Activated T-cell treated with anti-CD3 and anti-CD28 coated beads, Interleukin-2, amount 50 U/mL, for 1 hour (primary cell): ENCODE measurements at places on chromosomes 5 and 9.

DNA sequence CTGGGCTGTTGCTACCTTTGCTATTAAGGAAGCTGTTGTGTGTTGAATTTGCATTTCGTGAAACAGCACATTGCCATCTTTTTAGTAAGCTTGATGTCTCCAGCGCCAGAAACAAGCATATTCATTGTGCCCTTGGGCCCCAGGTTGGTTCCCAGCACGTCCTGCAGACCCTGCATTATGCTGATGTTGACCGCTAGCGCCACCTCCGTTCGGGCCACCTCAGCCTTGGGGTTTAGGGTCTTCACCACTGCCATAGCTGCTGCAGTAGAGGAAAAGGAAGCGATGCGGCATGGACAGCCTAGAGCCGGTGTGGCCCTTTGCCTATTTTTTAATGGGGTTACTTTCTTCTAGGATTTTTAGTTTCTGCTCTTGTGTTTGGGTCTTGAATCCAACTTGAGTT is 23.8 kb upstream of the OTULIN start:
- no peak for DNase-seq

- no peak for DNase-seq
These were observed 91.7 kb downstream of the TENT4A start for GRCh38 chr5:6804766-6805501.

GRCh38 chr9:132768932-132769905 is 99.0 kb downstream of the GTF3C4 start:
- DNase-seq: peak; percentile 62

- DNase-seq: no peak
These were observed 384.8 kb upstream of the PCSK5 start for GRCh38 chr9:75505654-75506053.

- no peak for DNase-seq
These were observed 1.6 kb upstream of the PCAT7 start for GRCh38 chr9:94553029-94553938.

DNA sequence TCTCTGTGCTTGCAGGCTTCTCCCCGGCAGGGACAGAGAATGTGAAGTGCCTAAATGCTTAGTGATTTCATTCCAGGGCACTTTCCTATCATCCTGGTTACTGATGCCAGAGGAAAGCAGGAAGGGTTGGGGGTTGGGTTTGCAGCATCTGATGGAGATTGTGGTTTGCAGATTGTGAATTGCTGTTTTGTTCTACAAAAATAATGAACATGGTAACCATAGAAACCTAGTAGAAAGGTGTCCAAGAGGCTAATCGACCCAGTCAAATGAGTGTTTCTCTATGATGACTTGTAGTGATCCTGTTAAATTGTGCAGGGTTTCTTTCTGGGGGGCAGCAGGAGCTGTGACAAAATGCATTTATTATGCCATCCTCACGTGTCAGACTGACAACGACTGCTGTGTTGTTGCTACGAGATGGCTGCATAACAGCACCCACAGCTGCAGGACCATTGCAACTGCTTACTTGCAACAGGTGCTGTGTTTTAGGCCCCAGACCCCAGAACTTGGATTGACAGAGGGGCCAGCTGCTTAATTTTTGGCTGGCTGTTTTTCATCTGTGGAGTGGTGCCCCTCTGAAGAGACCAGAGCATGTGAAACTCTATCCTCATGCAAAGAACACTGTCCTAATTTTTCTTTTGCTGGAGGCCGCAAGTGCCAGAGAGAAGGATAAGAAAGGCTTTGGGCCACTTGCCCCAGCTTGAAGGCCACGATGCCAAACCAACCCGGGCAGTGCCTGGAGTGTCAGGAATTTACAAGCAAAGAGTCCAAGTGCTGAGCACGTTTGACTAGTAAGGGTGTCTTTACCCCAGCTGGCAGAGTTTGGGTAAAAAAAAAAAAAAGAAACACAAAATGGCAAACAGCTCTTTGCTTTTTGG is 397.8 kb downstream of the GADD45G start:
- DNase-seq: no peak

- DNase-seq: no peak
These were observed 132.7 kb downstream of the MTX3 start for GRCh38 chr5:79858410-79858723.
